ENCODE measurements at places on chromosomes 12 and 14.
A peak's percentile ranks its signal among the peaks of the same experiment; 100 is the strongest.

DNA sequence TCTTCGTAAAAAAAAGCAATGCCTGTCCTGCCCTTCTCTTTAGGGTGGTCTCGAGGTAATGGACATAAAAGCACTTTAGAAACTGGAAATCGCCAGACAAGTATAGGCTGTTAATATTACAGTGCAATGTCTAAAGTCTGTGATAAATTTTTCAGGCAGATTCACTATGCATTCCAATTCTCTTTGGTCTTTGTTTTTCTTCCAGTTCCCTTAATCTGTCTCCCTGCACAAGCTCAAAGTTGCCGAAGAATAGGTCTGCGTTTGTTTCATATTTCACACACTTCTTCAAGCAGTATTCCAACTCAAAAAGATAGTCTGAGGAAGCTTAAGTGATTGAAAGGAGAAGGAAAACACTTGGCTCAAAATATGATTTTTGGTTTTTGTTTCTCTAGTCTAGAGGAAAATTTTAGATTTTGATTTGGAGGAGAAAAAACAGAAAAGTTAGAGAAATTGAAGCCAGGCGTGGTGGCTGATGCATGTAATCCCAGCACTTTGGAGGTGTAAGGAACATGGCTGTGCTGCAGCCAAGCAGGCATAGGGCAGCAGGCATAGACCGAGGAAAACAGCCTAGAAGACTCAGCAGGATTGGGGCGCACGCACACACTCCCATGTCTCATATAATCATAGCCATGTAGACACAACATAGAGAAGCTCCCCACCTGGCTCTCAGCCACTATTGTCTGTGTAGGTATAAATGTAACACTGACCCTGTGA lies 96.2 kb upstream of the TMPO start:
- no peak for DNase-seq

DNA sequence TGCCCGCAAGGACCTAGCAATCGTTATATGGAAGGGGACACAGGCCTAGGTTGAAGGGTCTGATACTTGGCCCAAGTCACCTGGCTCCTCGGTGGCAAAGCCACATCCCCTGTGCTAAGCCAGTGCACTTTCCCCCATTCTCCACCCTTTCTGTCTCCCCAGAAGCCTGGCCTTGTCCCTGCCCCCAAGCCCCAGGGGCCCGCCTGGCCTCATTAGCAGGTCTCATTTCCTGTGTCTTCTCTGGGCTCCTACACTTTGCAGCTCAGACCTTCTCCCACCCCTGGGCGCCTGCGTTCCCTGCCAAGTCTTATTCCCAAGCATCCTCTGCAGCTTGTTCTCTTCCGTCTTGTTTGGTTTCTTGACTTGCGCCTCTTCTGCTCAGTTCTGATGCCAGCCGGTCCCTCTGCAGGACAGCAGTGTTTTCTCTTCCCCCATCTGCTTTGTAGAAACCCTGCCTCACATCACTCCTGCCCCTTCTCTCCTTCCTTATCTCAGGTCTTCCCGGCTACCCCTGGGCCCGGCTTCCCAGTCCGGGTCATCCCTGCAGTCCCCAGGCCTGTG lies 66.7 kb downstream of the SLC24A4 start:
- no peak for DNase-seq

DNA sequence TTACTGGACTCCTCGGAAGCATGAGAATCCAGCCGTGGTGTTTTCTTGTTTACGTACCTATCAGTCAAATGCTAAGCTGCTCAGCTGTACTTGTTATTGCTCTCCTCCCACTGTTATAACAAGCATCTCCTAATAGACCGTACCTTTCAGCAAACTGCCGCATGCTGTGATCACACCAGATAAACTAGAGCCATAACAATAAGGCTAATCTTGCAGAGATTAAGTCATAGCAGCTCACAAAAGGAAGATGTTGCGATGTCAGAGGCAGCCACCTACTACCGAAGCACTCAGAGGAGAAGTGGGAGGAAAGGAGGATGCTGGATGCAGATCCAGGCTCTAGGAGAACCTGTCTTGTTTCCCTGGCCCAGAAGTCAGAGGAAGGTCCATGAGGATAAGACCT lies 196.0 kb downstream of the GALC start:
- DNase-seq = no peak

GRCh38 chr12:9319044-9319841 lies 111.0 kb upstream of the PZP start:
- DNase-seq = no peak

DNA sequence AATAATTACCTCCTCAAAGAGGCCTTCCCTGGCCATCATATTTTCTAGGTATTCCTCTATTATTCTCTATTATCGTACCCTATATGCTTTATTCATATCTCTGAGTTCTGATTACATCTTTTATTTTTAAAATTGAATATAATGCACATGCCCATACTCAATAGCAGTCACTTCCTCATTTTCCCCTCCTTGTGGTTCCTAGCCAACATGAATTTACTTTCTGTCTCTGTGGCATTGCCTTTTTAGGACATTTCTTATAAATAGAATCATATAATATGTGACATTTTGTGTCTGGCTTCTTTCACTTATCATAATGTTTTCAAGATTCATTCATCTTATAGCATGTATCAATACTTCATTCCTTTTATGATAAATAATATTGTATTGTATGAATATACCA lies 74.4 kb upstream of the TRHDE start:
- DNase-seq = no peak

DNA sequence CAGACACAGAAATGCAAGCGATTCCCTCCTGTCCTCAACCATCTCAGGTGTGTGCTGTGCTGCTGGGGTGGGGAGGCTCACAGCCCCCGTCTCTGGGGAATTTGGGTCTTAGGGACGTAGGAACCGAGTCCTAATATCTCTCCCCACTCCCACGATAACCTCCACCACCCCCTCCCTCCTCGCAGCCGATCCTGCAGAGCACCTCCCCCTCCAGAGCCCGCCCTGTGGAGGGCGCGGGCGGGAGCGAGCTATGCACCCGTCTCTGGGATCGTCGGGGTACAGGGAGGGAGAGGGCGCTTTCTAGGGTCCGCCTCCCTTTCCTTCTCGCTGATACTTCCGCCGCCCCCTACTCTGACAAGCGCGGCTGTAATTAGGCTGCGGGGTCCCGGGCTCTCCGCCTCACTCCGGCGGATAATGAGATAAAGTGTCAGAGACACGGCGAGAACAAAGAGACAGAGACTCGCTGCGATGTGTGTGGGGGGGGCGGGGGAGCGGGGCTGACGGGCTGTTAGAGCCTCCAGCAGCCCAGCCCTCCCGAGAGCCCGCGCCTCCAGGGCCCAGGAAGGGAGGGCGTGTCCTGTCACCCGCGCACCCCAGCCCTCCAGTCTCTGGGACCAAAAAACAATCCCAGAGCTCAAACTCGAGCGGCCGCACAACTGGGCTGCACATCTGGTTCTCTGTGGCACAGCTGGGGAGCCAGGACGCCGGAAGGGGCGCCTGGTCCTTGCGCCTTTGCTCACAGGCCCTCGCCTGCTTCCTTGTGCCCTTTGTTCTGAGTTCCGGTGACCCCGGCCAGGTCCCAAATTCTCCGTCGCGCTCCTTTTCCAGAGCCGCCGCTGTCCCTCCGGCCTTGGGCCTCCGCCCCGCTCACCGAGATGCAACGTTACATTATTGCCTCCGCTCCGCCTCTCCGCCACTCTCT lies 8.7 kb downstream of the SHMT2 start:
- DNase-seq = no peak

DNA sequence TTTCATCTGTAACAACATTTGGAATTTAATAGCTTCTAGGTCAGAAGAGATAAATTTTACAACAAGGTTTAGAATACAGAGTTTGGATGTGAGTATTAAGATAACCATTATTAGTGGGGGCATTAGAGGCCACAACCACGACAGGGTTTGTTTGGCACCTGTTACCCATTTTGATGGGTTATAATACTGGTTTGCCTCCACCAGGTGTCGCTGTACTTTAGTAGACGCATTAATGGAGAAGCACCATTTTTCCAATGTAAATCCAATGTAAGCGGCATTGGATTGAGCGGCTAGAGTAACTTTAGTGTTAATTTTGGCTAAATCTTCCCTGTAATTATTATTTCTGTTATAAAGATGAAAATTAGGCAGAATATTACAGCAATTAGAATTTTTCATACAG lies 136.2 kb downstream of the SLCO1B3 start:
- no peak for DNase-seq

DNA sequence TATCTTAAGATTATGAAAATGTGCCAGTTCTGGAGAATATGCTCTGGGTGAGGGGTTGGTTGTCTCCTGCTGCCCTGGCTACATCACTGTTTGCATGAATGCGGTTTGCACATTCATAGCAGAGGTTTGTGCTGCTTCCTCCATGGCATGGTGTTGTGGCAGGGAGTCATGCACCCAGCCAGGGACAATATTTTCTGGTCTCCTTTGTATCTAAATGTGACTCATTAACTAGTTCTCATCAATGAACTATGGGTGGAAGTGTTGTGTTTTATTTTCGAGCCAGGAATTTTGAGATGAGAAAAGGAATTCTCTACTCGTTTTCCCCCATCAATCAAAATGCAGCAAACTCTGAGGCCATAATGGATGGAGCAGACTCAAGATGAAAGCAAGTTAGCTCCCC lies 527.3 kb downstream of the SNAPC1 start:
- peak; percentile 11 for DNase-seq

DNA sequence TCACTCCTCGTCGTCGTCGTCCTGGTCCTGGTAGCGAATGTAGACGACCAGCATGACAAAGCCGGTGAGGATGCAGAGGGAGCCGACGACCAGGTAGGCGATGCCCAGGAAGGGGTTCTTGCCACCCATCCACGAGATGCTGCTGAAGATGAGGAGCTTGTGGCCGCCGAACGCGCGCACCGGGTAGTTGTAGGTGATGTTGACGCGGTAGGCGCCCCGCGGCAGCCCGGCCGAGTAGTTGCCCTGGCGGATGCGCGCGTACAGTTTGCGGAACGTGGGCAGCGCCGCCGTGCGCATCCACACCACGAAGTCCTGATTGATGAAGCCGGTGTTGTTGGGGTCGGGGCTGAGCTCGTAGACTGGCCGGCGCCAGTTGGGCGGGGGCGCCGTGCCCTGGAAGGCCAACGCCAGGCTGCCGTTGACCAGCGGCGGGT lies 1.0 kb downstream of the TMEM30B start:
- DNase-seq = no peak

GRCh38 chr12:117038023-117038680 lies 61.1 kb downstream of the TESC start:
- DNase-seq = no peak

DNA sequence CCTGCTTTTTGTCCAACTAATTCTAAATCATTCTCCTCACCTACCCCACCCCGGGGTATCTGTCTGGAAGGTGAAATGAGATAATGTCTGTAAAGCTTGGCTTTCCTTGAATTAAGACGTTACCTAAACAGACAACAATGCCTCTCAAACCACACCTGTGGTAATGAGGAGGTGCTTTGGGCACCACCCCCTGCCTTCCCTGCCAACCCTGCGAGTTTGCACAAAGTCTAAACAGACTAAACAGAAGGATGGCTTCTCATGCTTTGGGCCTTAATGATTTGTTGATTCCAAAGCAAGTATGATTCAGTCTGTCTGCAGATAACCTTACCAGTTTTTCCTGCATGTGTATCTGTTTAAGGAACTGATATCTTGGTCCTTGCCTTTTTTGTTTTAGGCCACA lies 82.4 kb downstream of the ZFC3H1 start:
- DNase-seq = no peak

- peak; percentile 35 for DNase-seq
Observed at GRCh38 chr12:14995583-14996425, 23.0 kb downstream of the PDE6H start.

DNA sequence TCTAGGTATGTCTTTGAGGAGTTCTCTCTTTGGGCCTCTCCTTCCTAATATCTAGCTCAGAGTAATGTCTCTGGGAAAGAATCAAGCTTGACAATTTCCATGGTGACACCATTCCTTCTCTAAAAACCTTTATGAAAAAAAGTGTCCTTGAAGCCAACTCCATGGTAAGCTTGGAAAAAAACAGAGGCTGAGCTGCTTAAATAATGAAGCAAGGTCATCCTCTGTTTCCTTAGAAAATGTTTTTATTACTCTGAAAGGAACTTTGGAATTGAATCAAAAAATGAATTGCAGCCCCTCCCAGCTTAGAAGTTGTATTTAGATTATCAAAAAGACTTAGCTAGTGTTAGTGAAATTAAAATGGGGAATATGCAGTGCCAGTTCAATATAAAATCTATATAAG lies 166.1 kb upstream of the KITLG start:
- no peak for DNase-seq

DNA sequence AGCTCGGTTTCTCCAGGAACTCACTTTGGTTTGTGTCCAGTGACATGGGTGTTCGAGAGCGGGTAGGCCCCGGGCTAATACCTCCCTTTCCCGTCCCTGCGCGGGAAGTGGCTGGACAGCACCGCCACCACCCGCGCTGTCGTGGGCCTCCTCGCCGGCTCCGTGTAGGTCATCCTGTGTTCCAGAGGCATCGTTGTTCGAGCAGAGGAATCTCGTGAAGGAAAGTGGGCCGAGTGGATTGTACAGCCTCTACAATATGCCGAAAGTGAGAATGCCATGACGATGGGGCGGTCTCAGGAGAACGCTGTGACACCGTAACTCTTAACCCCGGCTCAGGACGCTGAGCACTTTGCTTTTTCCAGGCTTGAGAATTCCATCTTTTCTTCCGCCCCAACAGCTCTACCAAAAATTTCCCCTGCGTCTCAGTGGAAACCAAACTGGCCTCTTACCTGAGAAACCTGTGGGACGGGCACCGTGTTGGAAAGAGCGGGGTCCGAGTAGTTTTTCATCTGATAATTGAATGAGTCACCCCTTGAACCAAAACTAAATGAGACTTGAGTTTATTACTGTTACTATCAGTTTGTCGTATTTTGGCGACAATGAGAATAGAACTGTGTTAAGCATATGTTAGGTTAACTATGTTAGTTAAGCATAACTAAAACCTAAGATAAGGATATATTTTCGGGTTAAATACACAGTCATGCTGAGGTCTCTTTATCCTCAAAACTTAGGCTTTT lies 510 bp downstream of the EIF2S1 start:
- DNase-seq = no peak

- peak; percentile 14 for DNase-seq
Observed at GRCh38 chr12:5033883-5034282, 9.8 kb upstream of the KCNA5 start.

DNA sequence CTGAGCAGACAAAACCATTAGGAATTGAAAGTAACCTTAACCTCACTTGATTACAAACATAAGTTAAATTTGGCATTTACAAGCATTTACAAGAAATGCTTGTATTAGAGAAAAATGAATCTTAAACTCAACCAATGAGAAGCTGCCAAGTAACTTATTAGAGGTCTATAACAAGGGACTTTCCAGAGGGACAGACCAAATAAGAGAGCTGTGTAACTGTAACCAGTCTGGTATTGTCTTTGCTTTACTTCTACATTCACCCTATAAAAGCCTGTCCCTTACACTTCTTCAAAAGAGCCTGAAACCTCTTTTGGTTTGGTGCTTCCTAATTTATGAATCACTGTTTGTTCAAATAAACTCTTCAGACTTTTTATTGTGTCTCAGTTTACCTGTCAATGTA lies 450.0 kb upstream of the FAR2 start:
- DNase-seq = no peak

GRCh38 chr12:52293926-52294325 lies 2.6 kb upstream of the KRT81 start:
- DNase-seq = no peak

- no peak for DNase-seq
Observed at GRCh38 chr12:101876322-101876860, 989 bp upstream of the DRAM1 start.
